ENCODE measurements at places on chromosomes 12 and 14. TPM values are rescaled to one million over a fixed set of nuclear protein-coding genes. Genes with fewer than 3 reads are reported as not detected.

The AKAP6 gene
- total RNA-seq, result 2.9 TPM

The STON2 gene
- total RNA-seq, result 77.2 TPM

The C12orf43 gene
- total RNA-seq, result 16.8 TPM

The VRTN gene
- total RNA-seq, result 1.5 TPM

The NXPH4 gene
- 2.0 TPM for total RNA-seq

The SNW1 gene
- 90.8 TPM for total RNA-seq
